ENCODE measurements at places on chromosomes 13 and 19. TPM values are rescaled to one million over a fixed set of nuclear protein-coding genes. Genes with fewer than 3 reads are reported as not detected.

- peak; percentile 24 for DNase-seq
These were observed 27.5 kb downstream of the DPRX start for GRCh38 chr19:53659292-53659691.

DNA sequence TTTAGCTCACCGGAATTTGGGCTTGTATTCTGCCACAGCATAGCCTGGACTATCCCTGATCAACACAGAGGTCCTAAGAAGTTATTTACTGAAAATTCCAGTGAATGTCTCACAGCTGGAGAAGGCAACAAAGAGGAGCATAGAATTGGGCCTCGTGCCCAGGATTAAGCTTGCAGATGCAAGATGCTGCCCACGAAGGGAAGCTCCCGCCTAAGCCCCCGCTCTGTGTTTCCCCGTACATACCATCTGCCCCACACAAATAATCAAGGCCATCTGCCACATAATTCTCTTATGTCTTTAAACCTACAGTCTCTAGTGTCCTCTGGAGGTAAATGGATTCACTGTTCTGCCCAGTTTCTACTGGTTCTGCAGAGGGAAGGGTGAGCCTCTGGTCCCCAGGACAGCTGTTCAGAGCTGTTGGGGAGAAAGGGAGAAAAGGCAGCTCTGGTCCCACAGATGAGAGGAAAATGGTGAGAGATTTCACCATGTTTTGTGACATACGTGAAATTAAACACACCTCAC, 7.4 kb upstream of the TPP2 start:
- no peak for DNase-seq

DNA sequence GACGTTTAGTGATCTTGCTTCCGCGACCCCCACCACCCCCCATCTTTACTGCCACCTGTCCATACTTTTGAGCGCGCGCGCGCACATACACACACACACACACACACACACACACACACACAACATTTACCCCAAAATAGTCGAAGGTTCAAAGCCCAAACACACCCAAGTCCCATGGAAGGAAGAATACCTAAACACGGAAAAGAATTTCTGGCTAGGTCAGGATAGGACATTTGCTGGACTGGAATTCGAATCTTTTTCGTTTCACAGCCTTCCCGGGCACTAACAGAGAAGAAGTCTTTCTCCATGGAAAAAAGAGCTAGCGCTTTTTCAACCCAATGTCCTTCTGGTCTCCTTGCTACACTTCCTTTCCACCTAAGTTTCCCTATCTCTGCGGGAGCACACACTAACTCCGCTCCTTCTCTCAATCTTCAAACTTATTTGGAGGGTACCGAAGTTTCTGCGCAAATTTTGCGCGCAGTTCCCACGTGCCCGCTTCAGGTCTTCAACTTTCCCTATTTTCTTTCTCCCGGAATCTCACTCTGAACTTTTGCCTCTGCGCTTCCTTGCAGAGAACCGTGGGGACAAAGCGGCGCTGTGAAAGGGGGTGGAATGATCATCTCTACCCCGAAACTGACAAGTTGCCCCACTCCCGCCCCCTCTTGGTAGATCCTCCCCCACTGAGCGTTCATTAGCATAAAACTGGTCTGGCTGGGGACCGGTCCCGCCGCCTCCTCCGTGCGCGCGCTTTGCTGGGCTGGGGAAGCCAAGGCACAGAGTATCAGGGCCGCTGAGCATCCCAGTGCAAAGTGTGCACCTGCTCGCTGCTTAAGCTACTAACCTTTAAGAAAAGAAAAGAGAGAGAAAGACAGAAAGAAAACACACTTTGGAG, 2.7 kb downstream of the DACH1 start:
- DNase-seq, result no peak

ZNF560 gene
- 0.47 TPM for total RNA-seq

DNA sequence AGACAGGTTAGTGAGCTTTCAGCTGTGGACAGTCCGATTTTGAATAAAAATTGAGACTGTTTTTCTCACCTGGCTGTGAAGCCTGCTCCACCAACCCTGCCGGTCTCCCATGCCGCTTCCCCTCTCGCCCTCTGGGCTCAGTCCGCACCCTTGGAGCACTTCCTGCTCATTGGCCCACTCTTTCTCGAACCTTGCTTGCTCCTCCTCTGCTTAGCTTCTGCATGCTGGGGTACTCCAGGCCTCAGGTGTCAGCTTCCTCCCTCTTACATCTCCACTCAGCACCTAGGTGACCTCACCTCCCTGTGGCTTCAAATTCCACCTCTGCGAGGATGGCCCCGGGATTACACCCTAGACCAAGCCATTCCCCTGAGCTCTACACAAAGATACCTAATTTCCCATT, 39.6 kb downstream of the C13orf42 start:
- no peak for DNase-seq

GRCh38 chr13:35549481-35549880, 73.0 kb upstream of the MAB21L1 start:
- peak; percentile 88 for DNase-seq

EBI3 gene
- 0.63 TPM for total RNA-seq

GRCh38 chr19:28042516-28042915, 1170.4 kb downstream of the UQCRFS1 start:
- no peak for DNase-seq

- no peak for DNase-seq
These were observed 29.1 kb downstream of the PAK4 start for GRCh38 chr19:39154629-39155100.

DNA sequence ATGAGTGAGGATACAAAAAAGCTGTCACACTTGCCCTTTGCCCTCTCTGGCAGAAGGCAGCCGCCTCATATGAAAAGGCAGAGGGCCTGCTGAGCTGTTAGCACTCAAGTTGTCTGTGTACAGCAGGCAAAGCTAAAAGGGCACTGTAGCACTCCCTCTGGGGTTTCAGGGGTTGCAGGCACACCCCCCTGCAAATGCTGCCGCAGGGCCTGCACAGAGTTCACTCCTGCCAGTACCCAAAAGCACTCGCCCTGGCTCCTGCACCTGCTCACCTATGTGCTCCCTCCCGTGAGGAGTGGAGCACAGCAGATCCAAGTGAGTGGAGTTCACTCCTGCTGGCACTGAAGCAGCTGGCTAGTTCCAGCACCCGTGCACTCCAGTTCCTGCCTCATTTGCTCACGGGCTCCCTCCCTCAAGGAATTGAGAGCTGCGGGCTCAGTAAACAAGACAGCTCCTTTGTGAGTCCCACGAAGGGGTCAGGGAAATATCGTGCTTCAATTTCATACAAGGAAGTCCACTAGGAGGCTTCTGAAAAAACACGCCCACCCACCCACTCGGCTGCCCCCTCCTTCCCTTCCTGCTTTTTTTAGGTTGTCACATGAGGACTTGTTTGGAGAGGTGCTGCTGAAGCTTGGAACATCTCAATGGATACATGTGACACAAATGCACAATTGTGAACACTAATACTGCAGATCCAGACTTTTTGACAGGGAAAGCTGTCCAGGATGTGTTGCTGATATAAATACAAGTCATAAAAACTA, 9.9 kb upstream of the RCBTB2 start:
- DNase-seq, result no peak

DNA sequence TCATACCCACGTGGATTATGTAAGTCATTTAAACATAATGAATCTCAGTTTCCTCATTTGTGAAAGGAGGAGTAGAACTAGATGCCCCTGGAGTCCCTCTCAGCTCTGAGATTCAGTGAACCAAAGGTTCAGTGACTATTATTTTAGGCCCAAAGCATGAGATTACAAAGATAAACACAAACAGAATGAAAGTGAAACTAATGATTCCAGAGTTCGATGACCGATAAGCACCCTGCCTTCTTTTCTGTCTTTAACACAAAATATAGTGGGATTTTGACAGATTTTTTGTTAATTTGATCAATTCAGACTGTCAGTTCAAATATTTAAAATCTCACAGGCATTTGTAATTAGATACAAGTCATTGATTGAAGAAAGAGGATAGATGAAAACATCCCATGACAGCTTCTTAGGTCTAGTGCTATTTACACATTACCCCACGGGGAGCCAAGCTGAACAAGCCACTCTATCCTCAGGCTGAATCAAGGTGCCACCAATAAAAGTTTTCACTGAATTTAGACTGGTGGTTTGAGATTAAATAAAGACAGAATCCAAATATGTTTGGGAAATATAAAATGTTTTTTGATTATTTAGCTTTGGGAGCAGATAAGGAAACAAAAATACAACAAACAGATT, 64.6 kb upstream of the RAP2A start:
- peak; percentile 49 for DNase-seq

GRCh38 chr13:94598281-94598680, 2.3 kb upstream of the TGDS start:
- DNase-seq, result no peak
